ENCODE measurements at places on chromosomes 12 and 14.

GRCh38 chr12:79818856-79819255 lies 116.0 kb downstream of the PPP1R12A start:
- no peak for DNase-seq

DNA sequence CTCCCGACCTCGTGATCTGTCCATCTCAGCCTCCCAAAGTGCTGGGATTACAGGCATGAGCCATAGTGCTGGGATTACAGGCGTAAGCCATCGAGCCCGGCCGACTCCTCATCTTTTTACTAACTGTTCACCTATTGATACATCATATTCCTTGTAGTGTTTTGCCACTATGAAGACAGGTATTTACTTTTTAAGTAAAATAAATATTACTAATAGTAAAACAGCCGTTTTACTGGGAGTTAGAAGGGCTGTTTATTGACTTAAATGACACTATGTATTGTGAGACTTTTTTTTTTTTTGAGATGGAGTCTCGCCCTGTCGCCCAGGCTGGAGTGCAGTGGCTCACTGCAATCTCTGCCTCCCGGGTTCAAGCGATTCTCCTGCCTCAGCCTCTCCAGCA lies 51.5 kb downstream of the DIP2B start:
- DNase-seq = no peak

DNA sequence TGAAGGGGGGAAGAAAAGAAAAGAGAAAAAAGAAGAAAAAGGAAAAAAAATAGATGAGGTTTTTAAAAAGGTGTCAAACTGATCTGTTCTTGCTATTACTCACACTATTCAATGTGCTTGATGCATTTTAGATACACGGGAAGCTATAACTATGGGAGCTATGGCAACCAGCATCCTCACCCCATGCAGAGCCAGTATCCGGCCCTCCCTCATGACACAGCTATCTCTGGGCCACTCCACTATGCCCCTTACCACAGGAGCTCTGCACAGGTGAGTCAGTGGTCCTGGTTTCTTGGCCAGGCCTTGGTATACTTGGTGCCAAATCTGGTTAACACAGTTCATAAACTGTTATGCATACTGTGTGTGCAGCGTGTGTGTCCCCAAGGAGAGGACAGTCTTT lies 24.0 kb upstream of the RIC8B start:
- no peak for DNase-seq

- DNase-seq = no peak
Measured at GRCh38 chr12:93185369-93185741, 192.4 kb upstream of the NUDT4 start.

GRCh38 chr12:80121661-80122060 lies 22.3 kb downstream of the OTOGL start:
- no peak for DNase-seq

DNA sequence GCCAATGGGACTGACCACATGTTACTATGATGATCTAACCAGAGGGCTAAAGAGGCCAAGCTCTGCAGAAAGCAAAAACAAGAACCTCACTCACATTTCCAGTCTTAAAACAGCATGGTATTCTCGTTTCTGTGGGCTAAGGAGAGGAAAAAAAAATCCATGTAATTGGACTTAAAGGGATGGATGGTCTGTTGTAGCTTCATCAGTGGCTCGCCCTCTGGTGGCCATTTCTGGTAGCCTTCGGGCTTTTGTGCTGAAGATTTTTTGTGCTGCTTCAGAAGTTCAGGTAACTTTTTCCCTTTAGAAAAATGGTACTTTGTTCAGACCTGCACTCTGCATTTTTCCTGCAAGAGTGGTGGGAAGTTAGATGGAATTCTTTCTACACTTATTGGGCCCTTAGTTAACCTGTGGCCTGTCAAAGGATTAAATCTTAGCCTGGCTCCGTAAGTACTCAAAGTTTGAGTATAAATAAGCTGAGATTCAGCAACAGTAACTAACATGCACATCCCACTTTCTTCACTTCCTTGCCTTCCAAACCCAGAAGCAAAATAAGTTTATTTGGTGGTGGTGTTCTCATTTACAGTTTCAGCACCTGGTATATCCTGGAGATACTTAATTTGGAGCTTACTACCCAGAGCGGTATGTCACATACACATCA lies 22.3 kb downstream of the DCAF4 start:
- DNase-seq = peak; percentile 26
